Thoracic aorta (tissue), 2 donors: ENCODE measurements at places on chromosomes 6 and 20.

DNA sequence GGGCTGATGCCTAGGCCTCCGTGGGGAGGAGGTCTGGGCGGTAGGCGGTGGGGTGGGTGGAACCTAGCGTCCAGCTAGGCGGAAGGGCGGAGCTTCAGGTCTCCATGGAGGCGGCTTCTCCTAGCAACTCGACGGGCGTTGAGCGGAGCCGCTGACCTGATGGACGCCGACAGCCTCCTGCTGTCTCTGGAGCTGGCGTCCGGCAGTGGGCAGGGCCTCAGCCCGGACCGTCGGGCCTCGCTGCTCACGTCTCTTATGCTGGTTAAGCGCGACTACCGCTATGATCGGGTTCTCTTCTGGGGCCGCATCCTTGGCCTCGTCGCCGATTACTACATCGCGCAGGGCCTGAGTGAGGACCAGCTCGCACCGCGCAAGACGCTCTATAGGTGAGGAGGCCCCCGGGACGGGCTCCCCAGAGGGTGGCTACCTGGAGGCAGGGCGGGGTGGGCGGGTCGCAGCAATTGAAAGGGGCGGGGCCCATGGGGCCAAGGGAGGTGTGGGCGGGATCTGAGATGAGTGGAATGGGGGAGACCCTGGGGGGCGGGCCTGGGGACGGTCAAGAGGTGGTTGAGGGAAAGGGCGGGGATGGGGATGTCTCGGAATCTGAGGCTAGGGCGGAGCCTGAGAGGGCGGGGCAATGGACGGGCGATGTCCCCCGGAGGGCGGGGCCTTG, at the start of gene RSPH9:
TSS of gene RSPH9 (plus strand) at position 97 of the 673 bp plus-strand sequence. CDS start at position 160, 63 bp downstream.
- DNase-seq: no peak

- DNase-seq: no peak
These were observed 157.2 kb downstream of the SIM1 start for GRCh38 chr6:100307561-100307960.

DNA sequence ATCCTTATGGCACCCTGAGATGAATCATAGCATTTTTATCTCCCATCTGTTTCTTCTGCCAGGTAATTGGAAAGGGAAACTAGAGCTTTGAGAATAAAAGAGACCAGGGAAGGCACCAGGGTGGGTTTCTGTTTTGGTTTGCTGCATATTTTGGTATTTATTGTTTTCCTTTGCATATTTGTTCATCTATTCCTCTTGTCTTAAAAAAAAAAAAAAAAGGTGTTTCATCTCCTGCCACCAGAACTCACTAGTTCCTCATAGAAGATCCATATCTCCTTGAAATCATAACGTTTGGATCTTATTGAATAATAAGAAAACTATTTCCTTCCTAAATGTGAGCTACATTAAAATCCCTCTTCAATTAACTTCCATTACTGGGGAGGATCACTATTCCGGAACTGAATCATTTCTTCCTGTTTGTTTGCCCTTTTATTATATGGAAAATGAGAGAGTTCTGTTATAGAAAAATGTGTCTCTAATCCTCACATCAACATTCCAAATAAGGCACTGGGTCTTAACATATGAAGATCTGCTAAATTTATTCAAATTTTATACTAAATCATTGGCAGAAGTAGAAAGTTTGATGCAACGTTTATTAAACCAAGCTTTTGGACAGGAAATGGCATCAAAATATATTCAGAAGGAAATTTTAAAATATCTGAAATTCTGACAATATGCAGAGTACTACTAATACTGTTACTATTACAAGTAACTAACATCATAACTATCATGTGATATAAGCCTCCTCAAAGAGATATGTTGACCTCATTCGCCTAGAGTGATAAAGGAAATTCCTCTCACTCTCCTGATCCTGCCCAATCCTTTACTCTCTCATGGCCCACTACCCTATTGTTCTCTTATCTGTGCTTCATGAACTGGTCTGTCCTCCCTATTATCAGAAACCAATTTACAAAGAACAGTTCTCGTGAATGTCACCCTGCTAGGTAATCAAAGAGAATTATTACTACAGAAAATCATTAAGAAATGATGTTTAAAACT, 229.4 kb upstream of the RSPO3 start:
- no peak for DNase-seq

GRCh38 chr6:104428184-104428583, 431.5 kb downstream of the HACE1 start:
- no peak for DNase-seq

GRCh38 chr20:64154590-64155257, 9.5 kb upstream of the MYT1 start:
- DNase-seq: no peak

DNA sequence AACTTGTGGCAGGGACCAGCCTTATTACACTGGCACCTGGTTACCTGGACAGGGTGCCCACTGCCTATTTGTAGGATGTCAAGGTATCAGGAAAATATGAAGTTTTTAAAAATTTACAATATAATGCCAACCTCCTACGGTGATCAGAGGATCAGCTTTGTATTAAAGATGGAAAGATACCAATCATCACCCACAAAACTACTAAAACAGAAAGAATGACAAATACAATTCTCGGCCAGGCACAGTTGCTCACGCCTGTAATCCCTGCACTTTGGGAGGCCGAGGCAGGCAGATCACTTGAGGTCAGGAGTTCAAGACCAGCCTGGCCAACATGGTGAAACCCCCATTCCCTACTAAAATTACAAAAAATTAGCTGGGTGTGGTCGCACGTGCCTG, 18.4 kb upstream of the PRND start:
- DNase-seq: no peak

DNA sequence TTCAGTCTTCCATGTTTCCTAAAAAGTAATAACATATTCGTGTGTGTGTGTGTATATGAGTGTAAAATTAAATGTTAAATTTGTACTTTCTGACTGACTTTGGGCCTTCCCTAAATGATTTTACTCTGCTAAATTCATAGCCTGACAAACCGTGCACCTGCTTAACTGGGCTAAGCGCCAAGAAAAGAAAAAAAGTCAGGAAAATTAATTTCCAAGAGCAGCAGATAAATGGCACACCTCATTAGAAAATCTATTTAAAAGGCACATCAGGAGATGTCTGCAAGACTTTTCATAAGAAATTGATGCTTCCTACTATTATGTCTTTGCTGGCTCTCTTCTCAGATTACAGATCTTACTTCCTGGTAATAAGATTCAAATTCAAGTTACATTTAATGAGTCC, 72.4 kb downstream of the TRDN start:
- DNase-seq: no peak

- DNase-seq: no peak
These were observed 155.7 kb upstream of the JARID2 start for GRCh38 chr6:15090145-15090579.

DNA sequence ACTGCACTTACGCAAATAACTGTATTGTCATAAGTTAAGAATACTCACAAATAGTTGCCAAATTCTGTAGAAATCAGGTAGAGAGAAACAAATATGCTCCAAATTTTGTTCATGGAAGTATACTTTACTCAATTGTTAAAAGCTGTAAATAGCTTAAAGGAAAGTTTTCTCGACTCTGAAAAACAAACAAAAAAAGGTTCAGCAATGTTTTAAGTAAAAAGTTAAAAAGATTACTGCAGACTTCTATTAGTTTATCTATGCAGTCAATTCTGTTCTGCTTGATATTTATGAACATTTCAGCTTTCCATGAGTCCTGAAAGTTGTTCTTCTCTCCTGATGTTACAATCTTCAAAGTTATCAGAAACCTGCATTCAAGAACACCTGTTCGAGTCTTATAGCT, 37.5 kb upstream of the FAM8A1 start:
- no peak for DNase-seq

- DNase-seq: no peak
These were observed 51.0 kb downstream of the RPS12 start for GRCh38 chr6:132865364-132865763.

- DNase-seq: no peak
These were observed 84.3 kb downstream of the CARMIL1 start for GRCh38 chr6:25363427-25363826.

GRCh38 chr6:143427109-143427817, 23.2 kb downstream of the ADAT2 start:
- no peak for DNase-seq

GRCh38 chr6:98986071-98986615, 38.4 kb upstream of the FBXL4 start:
- DNase-seq: no peak

DNA sequence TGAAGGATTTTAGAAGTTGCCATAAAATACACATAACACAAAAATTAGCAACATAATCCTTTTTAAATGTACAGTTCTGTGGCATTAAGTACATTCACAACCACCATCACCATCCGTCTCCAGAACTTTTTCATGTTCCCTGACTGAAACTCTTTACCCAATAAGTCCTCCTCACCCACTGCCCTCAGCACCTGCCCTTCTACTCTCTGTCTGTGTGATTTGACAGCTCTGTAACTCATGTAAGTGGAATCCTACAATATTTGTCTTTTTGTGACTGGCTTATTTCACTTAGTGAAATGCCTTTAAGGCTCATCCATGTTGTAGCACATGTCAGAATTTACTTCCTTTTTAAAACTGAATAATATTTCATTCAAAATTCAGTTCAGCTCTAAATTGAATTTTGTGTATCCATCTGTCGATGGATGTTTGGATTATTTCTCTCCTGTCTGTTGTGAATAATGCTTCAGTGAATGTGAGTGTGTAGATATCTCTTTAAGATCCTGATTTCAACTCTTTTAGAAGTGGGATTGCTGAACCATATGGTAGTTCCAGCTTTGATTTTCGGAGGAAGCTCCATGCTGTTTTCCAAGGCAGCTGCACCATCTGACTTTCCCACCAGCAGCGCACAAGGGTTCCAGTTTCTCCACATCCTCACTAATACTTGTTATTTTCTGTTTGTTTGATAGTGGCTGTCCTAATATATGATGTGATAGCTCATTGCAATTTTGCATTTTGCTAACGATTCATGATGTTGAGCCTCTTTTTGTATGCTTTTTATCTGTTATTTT, 4.2 kb downstream of the ENTPD6 start:
- DNase-seq: no peak

DNA sequence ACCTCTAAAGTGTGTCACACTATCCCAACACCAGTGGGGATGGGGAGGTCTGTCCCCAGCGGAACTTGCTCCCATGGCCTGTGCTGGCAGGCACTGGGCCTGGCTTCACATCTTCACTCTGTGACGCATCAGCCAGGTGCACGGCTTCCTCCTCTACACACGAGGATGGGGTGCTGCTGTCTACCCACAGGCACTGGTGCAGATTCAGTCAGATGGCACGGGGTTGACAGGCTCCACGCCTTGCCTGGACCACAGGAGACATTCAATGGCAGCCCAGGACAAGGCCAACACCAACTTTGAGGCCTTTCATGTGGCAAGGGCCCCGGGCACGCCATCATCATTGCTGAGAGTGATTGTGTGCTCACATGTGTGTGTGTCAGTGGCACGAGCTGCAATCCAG, 92.4 kb downstream of the TMEM242 start:
- DNase-seq: no peak

GRCh38 chr6:20563377-20563776, 29.1 kb downstream of the CDKAL1 start:
- no peak for DNase-seq

DNA sequence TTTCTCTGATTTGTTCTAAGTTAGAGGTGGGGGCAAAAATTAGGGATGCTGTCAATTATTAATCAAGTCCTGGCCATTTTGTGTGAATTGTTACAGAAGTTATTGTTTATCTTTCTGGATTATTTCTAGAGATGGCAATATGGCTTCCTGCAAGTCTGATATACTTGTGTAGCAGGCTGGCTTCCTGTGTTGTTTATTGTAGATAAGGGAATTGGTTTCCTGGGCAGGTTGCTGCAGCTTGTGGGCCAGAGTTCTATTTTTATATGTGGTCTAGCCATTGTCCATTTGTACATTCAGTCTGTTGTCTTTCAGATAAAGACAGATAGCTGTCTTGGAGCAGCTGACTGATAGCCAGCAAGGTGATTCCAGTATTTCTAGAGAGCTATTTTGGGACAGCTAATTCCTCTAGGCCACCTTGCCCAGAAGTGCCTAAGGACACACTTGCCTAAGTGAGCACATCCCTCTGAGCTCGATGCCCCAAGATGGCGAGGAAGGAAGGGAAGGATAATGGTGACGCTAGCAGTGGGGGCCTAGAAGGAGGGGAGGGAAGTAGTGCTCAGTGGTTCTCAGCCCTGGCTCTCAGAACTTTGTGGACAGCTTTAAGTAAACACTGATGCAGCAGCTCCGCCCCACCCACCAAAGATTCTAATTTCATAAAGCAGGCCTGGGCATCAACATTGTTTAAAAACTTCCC, 25.5 kb downstream of the DDO start:
- no peak for DNase-seq

DNA sequence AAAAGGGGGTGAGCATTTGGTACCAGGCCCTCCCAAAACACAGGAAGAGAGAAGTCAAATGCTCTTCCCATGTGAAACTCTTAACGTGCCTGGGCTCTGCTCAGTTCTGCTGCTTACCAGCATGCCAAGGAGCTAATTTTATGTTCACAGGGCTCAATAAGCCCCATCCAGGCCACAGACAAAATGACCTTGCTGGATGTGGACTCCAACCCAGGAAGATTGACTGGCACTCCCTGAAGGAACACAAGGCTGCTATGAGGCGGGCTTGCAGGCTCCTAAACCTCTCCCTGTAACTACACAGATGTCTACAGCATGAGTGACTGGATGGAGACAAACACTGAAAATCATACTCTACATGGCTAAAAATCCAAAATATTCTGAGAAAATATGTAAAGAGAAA, 50.6 kb downstream of the CHD6 start:
- DNase-seq: no peak

DNA sequence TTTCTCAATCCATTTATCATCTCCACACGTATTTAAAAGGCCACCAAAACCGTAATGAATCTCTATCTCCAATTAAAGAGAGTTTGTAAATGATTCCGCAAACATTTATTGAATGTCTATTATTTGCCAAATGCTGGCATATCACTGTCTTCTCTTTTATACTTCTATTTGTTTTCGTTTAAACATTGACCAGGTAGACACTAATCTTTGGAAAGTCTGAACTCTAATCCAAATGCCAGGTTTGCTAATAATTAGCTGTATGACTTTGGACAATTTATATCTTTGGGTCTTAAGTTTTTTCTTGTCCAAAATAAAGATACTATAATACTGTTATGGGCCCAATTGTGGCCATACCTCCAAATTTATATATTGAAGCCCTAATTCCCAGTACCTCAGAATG, 299.2 kb upstream of the TBX18 start:
- no peak for DNase-seq
